ENCODE measurements at places on chromosomes 1 and 21.
A peak's percentile ranks its signal among the peaks of the same experiment; 100 is the strongest.

- no peak for DNase-seq
Observed at GRCh38 chr1:51410568-51411460, 80.5 kb upstream of the TTC39A start.

DNA sequence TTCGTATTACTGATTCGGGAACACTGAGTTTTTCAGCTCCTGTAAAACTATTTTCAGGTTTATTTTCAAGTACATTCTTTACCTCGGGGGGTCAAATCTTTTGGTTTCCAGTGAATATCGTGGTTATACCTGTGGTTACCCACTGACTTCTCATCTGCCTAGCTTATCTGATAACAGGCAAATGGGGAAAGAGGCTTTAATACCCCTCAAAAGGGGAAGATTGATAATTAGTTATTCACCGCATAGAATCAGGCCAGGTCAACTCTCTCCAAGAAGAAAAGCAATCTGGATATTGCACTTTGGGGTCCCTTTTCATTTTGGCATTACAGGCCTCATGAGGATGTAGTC, 23.0 kb downstream of the RUNX1 start:
- no peak for DNase-seq

DNA sequence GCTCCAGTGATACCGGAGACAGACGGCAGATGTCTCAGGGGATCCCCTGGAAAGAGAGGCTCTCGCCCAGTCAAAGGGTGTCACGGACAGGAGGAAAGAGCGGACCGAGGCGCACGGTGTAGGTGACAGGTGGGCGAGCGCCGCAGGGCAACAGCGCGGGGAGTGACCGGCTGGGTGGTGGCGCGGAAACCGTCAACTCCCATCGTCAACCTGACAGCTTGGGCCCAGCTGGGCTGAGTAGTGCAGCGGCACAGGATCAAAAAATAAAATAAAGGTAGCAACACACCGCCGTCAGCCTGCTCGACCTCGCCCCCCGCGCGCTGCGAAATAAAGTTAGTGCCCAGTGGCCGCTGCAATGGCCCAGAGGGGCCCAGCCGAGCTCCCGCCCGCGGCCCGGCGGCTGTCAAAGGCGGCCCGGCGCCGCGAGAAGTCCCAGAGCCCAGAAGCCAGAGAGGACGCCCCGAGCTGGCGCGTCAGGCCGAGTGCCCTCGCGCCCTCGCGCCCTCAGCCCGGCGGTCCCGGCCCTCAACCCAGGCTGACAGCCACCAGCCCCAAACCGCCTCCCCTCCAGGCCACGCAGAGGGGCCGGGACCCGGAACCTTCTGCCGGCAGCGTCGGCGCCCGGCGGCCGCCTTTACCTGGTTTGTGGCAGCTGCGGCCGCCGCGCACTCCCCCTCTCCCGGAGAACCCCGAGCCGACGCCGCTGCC, at the start of gene LYST:
Gene LYST, minus strand, starts transcription at position 702 of the 708 bp plus-strand sequence. CDS start 36,489 bp downstream, outside the sequence.
- peak; percentile 78 for DNase-seq

- DNase-seq, result no peak
Observed at GRCh38 chr1:30824736-30825429, 67.3 kb upstream of the LAPTM5 start.

DNA sequence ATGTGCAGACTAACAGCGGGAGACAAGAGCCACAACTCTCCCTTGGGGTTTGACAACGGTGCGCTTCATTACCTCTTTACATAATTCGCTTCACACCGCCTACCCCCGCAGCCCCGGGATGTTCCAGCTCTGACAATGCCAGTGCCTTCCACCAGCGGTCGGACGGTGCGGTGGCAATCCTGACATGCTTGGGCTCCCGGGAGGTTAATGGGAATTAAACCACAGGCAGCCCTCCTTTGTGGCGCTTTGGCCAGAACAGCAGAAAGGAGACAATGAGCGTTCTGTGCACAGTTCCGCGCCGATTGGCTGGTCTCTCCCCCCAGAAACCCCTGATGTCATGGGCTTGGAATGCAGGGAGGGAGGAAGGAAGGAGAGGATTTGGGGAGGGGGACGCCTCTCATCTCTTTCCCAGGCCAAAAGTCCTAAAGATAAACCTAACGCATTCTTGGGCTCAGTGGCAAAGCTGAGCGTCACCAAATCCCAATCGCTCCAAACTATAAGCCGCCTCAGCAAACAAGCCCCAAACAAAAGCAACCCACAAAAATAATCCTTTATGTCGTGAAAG, 1.3 kb downstream of the CNN3 start:
- peak; percentile 23 for DNase-seq

GRCh38 chr1:28878796-28879195, 35.6 kb upstream of the EPB41 start:
- no peak for DNase-seq

- no peak for DNase-seq
Observed at GRCh38 chr1:66542811-66543767, 9.1 kb downstream of the SGIP1 start.

GRCh38 chr1:17844185-17844826, 89.2 kb downstream of the ACTL8 start:
- DNase-seq, result no peak

DNA sequence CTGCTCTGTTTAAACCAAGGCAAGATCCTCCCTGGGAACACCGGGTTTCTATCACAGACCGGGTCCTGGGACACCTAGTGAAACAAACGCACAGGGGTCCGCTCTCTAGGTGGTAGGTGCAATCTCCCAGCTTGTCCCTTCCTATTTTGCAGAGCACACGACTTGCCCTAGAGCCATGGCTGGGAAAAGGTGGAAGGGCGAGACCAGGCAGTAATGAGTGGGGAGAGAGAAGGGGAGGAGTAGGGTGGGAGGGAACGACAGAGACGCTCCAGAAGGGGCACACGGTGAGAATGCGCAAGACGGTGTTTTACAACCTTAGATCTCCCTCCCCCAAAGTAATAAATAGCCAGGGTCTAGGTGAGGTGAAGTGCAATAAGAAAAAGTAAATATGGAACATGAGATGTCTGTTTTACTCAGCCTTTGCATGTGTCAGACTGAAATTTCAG, 9.3 kb upstream of the ARHGAP29 start:
- no peak for DNase-seq
